M059J (cell line): ENCODE measurements at places on chromosomes 1 and 21. TPM values are rescaled to one million over a fixed set of nuclear protein-coding genes. Genes with fewer than 3 reads are reported as not detected.
A peak's percentile ranks its signal among the peaks of the same experiment; 100 is the strongest.

The PHF13 gene
- total RNA-seq = 14.4 and 22.3 TPM in 2 replicates

The UTS2 gene
- 0.05 TPM in 1 of 2 replicates, not detected in the other for total RNA-seq

The PRAMEF8 gene
- not detected in 2 replicates for total RNA-seq

The HSPA6 gene
- 0.15 and 0.44 TPM in 2 replicates for total RNA-seq

DNA sequence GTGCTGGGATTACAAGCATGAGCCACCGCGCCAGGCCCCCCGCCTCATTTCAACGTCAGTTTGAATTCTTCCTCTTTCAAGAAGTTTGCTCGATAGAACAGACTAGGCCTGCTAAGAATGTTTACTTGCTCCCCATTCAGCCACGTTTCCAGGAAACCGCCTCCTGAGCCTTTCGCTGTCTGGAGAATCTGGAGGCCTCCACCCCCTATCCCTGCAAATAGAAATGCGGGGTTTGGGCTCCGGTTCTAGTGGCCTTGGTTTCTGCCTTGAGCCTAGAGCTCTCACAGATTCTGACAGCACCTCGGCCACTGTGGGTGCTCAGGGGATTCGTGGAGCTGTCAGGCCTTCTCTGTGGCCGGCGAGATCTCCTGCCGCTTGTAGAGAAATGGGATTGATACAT is 84.3 kb downstream of the UBIAD1 start:
- DNase-seq = no peak

GRCh38 chr1:2466958-2467554 is 9.0 kb upstream of the PLCH2 start:
- DNase-seq = no peak

GRCh38 chr1:212595787-212596714 is 12.5 kb upstream of the ATF3 start:
- peak; percentile 99 for DNase-seq

DNA sequence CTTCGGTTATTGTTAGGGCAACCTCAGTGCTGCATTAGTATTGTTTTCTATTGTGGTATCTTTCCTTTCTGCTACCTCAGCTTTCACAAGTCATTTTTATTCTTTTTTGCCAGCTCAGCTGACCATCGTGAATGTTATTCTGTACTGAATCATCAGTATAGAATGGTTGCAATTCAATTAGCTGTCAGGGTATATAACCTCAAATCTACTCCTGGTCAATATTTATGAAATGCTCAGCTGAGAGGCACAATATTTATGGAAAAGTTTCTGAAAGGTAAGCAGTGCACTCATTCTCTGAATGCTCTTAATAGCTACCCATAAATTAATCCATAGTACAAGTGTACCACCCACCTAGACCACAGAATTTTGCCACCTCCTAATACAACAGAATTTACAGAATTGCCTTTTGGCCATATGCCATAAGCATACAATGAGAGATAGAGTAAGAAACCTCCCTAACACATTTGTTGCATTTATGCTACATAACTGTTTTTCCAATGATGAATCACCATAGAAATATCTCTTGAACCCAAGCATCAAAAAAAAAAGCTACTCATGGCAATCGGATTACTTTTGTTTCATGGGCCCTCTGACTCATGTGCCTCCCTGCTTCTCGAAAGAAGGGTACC is 732.6 kb upstream of the CHRM3 start:
- peak; percentile 74 for DNase-seq

DNA sequence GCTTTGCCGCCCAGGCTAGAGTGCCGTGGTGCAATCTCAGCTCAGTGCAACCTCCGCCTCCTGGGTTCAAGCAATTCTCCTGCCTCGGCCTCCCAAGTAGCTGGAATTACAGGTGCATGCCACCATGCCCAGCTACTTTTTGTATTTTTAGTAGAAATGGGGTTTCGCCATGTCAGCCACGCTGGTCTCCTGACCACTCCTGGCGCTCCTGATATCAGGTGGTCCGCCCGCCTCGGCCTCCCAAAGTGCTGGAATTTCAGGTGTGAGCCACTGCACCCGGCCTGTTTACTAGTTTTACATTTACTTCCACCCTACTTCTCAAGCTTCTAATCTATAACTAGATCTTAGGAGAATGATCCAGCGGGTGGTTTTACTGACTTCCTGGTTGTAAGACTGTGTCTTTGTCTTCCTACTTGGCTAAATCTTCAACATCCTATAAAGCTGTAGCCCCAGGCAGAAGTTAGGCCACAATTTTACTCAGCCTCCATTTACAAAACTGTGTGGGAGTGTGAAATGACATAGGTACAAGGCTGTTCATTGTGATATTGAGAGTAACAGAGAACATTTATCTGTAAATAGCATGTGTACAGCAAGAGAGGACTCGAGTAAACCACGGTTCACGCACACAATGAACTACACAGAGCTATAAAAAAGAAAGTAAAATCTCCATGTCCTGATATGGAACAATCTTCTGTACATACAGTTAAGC is 9.6 kb upstream of the POU2F1 start:
- DNase-seq = peak; percentile 66

DNA sequence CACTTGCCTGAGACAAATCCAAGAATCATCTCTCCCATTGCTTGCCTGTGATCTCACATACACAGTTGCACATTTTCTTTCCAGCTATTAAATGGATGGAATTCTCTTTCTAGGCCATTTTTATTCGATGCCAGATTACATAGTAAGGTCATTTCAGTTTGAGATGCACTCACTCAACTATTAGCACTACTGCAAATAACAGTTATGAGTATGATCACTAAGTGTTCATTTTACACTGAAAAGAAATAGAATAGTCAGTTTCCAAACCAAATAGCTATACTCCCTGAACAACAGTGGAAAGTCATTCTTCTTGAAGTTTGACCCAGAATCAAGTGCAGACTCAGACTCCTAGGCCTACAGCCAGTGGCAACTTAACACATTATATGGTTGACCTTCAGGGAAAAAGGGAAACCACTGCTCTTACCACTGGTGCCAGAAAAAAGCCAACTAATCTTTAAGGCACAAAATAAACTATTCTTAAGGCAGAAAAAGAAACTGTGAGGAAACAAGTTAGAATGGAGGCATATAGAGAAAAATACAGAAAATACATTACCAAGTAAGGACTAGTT is 31.5 kb downstream of the WNT2B start:
- DNase-seq = peak; percentile 31

- peak; percentile 59 for DNase-seq
Observed at GRCh38 chr1:23657659-23658275, 33.8 kb upstream of the RPL11 start.

GRCh38 chr1:16294219-16295212 is 57.5 kb upstream of the CPLANE2 start:
- no peak for DNase-seq

DNA sequence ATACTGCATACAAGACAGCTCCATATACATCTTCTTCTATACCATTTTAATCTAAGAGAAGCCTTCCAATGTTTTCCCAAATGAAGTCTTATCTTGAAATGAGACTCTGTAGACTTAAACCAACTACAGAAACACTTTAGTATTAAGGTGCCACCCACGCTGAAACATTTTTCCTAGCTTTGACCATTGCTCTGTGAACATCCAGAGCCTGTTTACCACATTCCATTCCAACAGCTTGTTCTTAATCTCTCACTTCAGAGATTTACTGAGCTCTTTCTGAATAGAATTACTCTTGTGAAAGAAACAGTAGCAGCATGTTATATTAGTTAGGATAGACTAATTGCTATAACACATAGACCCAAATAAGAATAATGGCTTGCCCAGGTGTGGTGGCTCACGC is 19.6 kb upstream of the POGZ start:
- DNase-seq = no peak

- DNase-seq = peak; percentile 75
Observed at GRCh38 chr1:205976708-205977401, 26.3 kb downstream of the RAB7B start.
